Fibroblast of the aortic adventitia (primary cell): ENCODE measurements at places on chromosomes 3 and 15. TPM values are rescaled to one million over a fixed set of nuclear protein-coding genes. Genes with fewer than 3 reads are reported as not detected.
A peak's percentile ranks its signal among the peaks of the same experiment; 100 is the strongest.

DNA sequence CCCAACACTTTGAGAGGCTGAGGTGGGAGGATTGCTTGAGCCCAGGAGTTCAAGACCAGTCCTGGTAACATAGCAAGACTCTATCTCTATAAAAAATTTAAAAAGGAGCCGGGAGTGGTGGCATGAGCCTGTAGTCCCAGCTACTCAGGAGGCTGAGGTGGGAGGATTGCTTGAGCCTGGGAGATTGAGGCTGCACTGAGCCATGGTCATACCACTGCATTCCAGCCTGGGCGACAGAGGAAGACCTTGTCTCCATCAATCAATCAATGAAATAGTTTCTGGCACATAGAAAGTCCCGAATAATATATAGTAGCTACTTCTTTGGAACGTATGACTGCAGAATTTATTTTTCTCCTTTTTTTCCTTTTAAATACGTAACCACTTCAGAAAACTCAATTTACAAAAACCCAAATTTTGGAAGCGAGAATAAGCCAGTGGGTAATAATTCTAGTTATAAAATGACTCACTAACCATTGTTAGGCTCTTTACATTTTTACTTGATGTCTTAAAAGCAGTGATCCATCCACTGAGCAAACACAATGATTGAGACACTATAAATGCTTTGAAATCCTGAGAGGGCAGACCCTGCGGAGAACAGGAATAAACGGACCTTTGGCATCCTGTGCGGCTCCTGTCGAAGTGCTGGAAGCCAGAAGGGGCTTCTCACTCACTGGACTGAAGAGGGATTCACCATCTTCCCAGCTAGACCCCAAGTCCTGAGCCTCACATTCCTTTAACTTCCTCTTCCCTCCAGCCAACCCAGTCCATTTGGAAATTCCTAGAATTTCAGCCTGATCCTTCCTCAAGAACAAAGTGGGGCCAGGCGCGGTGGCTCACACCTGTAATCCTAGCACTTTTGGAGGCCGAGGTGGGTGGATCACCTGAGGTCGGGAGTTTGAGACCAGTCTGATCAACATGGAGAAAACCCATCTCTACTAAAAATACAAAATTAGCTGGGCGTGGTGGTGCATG lies 68.4 kb upstream of the MFGE8 start:
- DNase-seq, result no peak

TRIP4 gene
- total RNA-seq, result 11.8 and 25.8 TPM in 2 replicates

AGTR1 gene
- 2.4 and 3.2 TPM in 2 replicates for total RNA-seq

GRCh38 chr15:59976480-59977271 lies 27.4 kb upstream of the FOXB1 start:
- no peak for DNase-seq

DNA sequence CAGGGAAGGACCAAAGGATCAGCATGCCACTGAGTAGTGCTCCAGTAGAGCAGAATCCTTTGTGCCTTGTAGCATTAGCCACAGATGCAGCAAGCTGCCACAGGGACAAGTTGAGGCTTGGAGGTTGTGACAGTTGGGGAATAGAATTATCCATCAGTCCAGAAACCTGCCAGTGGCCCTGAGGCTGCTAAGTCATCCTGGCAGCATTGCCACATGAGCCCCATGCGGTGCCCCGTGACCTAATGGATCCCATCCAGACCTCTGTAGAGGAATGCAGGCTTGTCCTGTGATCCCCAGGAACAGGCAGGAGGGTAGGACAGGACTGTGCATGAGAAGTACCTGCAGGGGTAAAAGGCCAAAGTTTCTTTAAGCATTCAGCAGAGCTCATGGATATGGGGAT lies 51.7 kb downstream of the BOC start:
- DNase-seq, result no peak

PCOLCE2 gene
- total RNA-seq, result 31.6 and 98.4 TPM in 2 replicates

DNA sequence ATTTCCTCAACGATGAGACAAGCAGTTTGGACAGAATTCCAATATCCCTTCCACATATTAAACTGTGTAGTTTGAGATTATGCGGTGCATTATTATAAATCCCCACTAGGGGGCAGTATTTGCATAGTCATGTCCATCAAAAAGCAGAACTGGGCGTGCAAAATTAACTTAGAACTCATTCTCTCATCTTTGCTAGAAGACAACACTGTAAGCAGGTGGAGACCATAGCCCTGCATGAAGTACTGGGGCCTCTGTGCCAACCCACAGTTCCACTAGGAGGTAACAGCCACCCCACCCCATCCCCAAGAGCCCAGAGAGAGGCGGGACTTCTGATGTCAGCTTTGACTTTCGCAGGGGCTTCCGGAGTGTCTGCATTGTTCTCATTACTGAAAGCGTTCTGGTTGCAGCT lies 106.6 kb upstream of the TMC3 start:
- peak; percentile 82 for DNase-seq

DNA sequence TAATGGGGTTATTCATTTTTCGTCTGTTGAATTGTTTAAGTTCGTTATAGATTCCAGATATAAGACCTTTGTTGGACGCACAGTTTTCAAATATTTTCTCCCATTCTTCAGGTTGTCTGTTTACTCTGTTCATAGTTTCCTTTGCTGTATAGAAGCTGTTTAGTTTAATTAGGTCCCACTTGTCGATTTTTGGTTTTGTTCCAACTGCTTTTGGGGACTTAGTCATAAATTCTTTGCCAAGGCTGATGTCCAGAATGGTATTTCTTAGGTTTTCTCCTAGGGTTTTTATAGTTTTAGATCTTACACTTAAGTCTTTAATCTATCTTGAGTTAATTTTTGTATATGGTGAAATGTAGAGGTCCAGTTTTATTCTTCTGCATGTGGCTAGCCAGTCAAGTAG lies 58.9 kb upstream of the ZNF280D start:
- DNase-seq, result no peak

LSAMP gene
- 9.8 and 10.7 TPM in 2 replicates for total RNA-seq

TJP1 gene
- total RNA-seq, result 94.2 and 95.3 TPM in 2 replicates

WWTR1 gene
- 54.7 and 205 TPM in 2 replicates for total RNA-seq

GRCh38 chr15:90327311-90327710 lies 24.8 kb upstream of the ZNF774 start:
- no peak for DNase-seq

COL6A5 gene
- total RNA-seq, result under 0.01 TPM in 1 of 2 replicates, not detected in the other
